ENCODE measurements at places on chromosomes 4 and X.

DNA sequence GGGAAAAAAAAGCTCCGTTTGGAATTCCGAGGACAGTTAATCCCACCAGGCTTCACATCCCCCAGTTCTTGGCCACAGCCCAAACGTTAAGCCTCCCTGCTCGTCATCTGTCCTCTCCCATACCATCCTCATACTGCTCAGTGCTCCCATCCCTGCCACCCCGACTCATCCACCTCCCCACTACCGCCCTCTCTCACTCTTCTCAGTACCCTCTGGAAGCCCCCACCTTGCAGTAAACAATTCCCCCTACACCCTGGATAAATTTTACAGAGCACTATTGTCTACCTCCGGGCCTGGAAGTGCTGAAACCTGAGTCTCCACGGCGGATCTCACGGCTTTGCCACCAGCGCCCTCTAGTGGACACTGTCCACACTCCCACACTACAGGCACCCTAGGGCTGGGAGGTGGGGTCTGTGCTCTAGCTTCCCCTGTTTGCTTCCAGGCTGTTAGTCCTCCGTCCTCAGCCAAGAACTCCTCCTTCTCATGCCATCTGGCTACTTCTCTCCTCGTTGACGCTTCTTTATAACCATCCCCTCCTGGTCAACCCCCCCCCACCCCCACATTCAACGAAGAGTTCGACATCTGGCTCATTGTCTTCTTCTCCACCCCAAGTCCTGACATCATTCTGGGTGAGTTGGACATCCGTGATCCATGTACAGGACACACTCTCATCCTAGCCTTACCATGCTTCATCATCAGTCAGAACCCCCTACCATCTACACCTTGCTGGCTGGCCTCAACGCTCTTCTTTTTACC is 54.5 kb downstream of the RTL9 start:
- peak; percentile 66 for DNase-seq

- no peak for DNase-seq
Measured at GRCh38 chr4:152045449-152045806, 284.6 kb upstream of the GATB start.

DNA sequence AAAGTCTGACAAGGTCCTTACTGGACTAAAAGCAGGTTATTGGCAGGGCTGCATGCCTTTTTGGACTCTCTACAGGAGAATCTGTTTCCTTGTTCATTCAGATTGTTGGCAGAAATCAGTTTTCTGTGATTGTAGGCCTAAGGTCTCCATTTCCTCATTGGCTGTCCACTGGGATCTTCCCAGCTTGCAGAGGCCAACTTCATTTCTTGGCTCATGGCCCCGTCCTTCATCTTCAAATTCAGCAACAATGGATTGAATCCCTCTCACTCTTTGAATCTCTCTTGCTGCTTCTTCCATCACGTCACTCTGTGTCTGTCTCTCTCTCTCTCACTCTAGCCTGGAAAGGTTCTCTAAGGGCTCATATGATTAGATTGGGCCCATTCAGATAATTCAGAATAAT is 14.9 kb upstream of the GLUD2 start:
- DNase-seq = no peak

DNA sequence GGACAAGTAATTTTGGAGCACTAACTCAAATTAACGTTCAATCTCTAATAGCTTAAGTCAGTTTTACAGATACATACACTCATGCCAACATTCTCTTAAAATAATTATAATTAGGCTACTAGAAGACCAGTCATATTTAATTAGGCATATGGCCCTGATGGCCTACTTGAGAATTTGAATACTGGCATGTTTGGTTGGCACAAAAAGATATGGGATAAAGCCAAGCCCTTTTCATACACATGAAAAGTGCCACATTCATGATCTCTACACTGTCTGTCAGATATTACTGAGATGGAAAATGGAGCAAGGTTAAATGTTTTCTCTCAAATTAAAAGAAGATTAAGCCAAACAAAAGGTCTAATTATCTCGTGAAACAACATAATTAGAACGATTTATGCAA is 1091.0 kb downstream of the C4orf33 start:
- no peak for DNase-seq

- no peak for DNase-seq
Measured at GRCh38 chrX:568311-568710, 62.3 kb upstream of the SHOX start.

DNA sequence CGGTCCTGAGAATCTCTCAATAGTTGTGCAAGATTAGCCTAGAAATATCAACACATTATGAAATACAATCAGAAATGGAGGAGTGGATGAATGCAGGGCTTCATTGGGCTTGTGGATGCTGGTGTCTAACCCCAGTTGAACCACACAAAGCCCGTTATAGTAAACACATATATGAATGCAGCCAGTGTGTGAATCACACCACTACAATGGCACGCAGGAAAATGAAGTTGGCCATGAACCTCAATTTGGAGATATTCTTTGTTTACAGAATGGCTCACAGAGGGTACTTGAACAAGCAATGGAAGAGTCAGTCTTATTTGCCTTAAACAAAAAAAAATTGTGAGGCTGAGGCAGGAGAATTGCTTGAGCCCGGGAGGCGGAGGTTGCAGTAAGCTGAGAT is 57.8 kb downstream of the SOD3 start:
- DNase-seq = no peak

- DNase-seq = no peak
Measured at GRCh38 chr4:152301381-152301780, 234.5 kb downstream of the FBXW7 start.

- DNase-seq = no peak
Measured at GRCh38 chr4:118760493-118760892, 75.3 kb downstream of the METTL14 start.

- DNase-seq = no peak
Measured at GRCh38 chrX:27597508-27597907, 7.4 kb downstream of the DCAF8L2 start.

DNA sequence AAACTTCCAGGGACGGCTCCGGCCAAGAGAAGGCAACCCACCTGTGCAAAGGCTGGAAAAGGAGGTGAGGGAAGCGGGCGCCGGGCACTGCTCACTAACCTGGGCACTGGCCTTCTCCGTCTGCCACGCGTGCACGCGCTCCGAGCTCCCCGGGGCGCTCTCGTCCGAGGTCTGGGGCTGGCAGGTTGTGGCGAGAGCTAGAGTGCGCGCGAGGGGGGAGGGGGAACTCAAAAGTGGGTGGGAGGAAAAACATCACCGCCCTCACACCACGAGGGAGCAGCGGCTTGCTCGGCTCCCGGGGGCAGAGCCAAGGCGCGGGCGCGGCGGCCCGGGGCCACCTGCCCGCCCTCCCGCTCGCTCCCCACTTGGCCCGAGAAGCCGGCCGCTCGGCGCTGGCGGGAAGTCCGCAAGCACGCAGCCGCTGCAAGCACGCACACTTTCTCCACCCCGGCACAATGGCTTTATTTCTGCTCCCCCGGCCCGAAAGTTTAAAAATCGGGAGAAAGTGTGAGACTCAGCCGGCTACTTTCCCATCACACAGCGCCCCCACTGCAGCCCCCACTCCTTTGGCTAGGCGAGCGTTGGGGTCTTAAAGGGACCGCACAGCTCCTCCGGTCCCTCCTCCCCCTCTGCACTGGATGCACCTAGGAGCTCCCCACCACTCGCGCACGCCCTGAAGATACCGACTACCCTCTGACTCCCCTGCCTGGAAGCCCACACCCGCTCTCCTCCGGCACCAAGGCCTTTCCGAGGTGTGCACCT is at the start of gene CHRDL1:
Gene CHRDL1 (minus strand): TSS at position 173 of the 762 bp plus-strand sequence. CDS start 3,636 bp downstream, outside the sequence.
- no peak for DNase-seq

DNA sequence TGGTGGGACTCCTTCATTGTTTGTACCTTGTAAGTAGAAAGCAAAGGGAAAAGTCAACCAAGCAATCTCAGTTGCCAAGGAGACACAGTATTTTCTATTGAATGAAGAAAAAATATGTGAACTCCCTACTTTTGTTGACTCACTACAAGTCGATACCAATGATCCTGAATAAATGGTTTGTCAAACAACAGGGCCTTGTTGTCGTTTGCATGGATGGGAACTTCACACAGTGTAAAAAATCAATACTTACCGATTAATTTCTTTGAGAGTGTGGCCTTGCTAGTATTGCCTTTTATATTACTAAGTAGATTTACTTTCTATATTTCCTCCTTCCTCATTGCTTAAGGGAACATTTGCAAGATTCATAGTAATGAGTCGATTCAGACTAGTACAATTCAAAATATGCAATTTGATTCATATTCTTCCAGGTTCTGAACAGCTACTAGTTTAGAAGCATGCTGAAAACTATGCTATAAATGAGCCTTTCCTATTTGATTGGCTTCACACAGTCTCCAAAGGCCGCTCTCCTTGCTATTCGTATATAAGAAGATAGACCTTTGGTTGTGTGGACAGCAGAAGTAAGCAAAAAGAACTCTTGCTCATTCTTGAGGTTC is 108.0 kb downstream of the ZNF330 start:
- DNase-seq = no peak

DNA sequence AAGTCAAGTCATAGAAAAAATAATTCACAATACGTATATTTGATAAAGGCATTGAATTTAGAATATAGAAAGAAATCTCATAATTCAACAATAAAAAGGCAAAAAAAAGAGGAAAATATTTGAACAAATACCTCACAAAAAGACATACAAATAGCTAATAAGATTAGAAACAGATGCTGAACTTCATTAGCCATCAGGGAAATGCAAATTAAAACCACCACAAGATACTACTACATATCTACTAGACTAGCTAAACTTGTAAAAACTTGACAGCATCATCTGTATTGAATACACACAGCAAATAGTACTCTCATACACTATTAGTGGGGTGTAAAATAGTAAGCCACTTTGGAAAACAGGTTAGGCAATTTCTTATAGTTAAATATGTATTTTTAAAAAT is 128.7 kb upstream of the TLL1 start:
- no peak for DNase-seq

- DNase-seq = no peak
Measured at GRCh38 chr4:39037941-39038340, 5.7 kb upstream of the TMEM156 start.

DNA sequence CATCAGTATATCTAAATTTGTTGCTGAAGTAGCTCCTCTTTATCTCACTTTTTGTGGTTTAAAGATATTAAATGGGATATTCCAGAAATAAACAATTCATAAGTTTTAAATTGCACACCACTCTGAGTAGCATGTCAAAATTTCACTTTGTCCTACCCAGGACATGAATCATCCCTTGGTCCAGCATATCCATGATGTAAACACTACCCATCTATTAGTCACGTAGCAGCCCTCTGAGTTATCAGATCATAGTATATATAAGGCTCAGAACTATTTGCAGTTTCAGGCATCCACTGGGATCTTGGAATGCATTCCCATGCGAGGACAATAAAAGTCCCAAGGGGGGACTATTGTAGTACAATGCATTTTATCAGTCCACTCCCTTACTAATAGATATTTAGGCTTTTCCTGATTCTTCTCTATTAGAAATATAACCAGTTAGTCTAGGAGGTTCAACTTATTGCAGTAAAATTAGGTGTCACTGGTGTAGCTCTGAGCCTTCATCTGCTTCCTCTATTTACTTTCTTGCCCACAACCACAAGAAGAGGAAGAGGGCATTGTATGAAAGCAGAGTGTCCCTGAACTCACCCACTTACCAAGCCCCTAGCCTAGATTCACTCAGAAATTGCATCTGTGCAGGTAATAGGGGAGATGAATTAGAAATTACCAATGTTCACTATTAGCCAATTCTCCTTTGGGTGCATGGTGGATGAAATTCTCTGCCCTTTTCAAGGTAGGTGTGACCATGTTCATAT is 409.8 kb upstream of the GALNT7 start:
- DNase-seq = no peak

DNA sequence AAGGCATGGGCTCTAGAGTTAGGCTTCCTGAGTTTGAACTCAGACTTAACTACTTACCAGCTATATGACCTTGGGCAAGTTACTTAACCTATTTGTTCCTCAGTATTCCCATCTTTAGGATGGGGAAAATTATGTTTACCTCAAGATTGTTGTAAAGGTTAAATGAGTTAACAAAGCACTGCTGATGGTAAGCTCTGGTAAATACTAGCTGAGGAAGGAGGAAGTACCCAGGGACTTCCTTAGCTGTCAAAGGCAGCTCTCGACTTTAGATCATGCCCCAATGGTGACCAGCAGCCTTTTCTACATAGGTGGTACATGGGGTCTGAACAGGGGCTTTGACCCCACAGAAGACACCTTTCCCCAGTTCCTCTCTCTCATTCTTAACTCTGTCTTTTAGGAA is 20.1 kb downstream of the ATP7A start:
- DNase-seq = no peak

GRCh38 chr4:134544303-134544770 is 342.7 kb upstream of the PABPC4L start:
- no peak for DNase-seq

DNA sequence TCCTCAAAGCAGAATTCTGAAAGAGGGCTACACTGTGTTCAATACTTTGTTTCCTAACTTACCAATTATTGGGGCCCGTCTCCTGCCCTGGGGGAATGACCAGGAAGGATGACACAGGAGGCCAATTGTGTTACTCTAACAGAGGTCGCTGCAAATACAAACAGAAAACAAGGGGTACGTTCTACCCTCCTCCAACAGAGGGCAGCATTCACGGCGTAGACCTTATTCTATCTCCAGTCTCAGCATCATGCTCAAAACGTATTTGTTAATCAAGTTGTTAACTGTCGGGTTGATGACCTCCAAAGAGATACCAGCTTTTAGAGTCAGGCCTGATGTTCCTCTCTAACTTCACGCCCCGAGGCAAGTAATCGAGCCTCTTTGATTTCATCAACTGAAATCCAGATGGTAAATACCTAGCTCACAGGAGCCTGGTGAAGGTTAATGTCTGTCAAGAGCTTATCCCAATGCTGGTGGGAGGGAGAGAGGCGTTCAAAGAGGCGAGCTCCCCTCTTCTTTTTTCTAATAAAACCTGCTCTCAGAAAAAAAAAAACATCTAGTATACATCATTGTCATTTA is 181.0 kb upstream of the KCNIP4 start:
- no peak for DNase-seq

- peak; percentile 27 for DNase-seq
Measured at GRCh38 chr4:38075370-38076152, 115.4 kb downstream of the PTTG2 start.

- no peak for DNase-seq
Measured at GRCh38 chrX:148363471-148364235, 136.8 kb upstream of the AFF2 start.

DNA sequence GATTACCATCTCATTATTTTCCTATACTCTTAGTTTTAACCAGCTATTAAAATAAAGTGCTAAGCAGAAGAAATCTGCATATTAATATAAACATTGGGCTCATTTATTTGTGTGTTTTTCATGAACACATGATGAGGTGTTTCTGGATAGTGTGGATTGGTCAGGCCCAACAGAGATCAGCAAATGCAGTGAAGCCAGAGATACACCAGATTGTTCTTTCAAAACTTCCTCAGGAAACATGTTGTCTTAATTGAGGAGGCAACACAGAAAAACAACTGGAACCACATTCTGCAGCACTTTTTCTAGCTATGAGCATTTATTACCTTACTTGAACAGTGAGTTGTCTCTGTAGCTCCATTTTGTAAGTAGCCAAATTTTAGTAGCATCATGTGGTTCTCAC is 69.9 kb downstream of the PALLD start:
- DNase-seq = no peak
